ENCODE measurements at places on chromosomes 1 and 21. TPM values are rescaled to one million over a fixed set of nuclear protein-coding genes. Genes with fewer than 3 reads are reported as not detected.

PLD5 gene
- total RNA-seq = not detected

USH2A gene
- total RNA-seq = not detected

DNA sequence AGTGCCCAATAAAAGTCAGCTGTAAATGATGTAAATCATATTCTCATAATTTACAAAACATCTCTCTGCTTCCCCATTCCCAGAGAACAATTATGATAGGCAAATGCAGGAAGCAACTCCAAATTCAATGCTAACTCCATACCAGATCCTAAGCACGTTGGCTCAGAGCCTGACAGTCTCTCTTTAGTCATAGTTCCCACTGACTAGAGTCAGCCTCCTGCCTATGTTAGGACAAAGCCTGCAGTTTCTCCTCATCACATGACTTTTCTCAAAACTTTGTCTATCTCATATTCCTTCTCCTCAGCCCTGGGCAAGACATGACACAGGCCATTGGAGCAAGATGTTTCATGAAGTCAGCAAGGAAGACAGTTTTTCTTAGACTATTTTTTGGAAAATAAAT lies 101.5 kb upstream of the COL24A1 start:
- H3K36me3 ChIP-seq = no peaks in the 10 kb centered on the region
- DNase-seq = no peak
- no peak overlapping the region for H3K27ac ChIP-seq
- no peak overlapping the region for H3K4me3 ChIP-seq

DNA sequence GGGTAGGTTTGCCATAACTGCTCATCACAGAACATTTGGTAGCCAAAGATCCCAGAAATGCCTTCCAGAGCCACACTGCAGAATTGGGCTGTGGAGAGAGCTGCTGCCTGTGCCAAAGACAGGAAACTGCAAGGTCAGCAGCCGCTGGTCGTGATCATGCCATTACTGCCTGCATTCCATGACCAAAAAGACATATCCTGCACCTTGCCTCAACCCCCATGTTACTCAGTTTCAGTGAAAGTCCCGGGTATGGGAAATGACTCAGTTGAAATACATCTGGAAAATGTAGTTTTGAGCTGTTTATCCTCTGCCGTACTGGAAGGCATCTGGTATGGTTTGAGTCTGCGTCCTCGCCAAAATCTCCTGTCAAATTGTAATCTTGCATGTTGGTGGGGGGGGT lies 161.7 kb downstream of the FCRL5 start:
- peaks cover 21% of the 10 kb centered on the region for H3K4me1 ChIP-seq
- H3K4me3 ChIP-seq = no peak overlapping the region
- H3K27ac ChIP-seq = peak overlapping the region; percentile 84
- DNase-seq = peak; percentile 88

ATP6V1G3 gene
- total RNA-seq = not detected

GABRD gene
- total RNA-seq = not detected

HSPG2 gene
- total RNA-seq = 3,960 TPM

DNA sequence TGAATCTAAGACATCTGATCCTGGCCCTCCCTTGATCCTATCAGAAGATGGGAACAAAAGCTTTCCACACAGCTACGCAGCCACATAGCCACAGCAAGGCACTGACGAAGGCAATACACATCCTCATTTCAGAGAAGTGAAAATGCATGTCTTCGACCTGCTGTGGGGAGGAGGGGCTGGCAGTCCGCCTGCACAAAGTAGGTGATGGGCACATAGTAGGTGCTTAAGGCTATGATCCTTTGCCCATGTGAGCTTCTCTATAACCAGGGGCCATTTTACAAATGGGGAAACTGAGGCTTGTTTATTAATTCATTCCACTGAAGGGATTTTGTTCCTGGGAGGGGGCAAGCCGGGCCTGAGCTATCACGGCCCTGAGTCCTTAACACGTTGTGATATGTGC lies 94.2 kb downstream of the PAX7 start:
- H3K4me3 ChIP-seq = no peak overlapping the region
- no peak overlapping the region for H3K27ac ChIP-seq
- H3K27me3 ChIP-seq = no peaks in the 10 kb centered on the region
- DNase-seq = no peak

SYT2 gene
- total RNA-seq = not detected

C1orf141 gene
- not detected for total RNA-seq

- H3K4me1 ChIP-seq = no peaks in the 10 kb centered on the region
- peaks cover 3% of the 10 kb centered on the region for H3K27me3 ChIP-seq
- H3K36me3 ChIP-seq = no peaks in the 10 kb centered on the region
- H3K4me3 ChIP-seq = no peak overlapping the region
- no peak for DNase-seq
- no peak overlapping the region for H3K27ac ChIP-seq
These were observed 54.4 kb upstream of the TINAGL1 start for GRCh38 chr1:31521761-31522555.

- no peak for DNase-seq
- H3K27me3 ChIP-seq = no peaks in the 10 kb centered on the region
- H3K36me3 ChIP-seq = no peaks in the 10 kb centered on the region
- H3K4me3 ChIP-seq = no peak overlapping the region
- no peak overlapping the region for H3K27ac ChIP-seq
- H3K4me1 ChIP-seq = peaks cover 25% of the 10 kb centered on the region
These were observed 135.0 kb downstream of the FOXD2 start for GRCh38 chr1:47572731-47573430.

DNA sequence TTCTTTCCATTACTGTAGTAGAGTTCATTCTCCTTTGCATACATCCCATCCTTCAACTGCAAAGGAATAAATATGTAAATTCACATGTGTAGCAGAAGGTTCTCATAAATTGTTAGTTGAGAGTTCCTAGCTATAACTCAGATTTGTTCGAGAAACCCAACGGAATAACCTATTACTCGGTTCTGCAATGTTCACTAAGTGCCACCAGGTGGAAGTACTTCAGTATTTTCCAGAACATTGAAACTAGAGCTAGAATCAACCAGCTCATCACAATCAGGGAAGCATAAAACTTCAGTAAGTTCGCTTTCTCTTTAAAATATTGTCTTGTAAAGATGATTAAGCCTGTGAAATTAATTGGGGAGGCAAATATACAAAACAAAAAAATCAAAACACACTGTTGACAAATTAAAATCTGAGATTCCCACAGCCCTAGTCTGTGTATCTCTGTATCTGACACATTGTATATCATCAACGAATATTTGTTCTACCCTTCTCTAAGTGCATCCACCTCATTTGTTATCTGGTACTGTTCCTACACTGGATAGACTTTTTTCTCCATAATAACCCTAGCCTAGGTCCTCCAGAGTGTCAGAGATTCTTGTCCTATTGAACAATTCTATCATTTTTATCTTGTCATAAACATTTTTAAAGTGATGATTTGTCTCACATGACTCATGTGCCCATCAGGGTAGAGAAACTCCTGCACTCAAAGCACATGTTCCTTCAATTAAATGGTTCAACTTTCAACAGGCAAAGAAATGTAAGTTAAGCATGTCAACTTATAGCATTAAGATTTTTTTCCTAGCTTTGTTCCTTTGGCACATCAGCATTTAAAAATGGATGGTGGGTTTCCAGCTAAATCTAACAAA lies 31.9 kb downstream of the MROH9 start:
- no peak overlapping the region for H3K4me3 ChIP-seq
- H3K27me3 ChIP-seq = peaks cover 2% of the 10 kb centered on the region
- peak; percentile 45 for DNase-seq
- H3K36me3 ChIP-seq = no peaks in the 10 kb centered on the region
- H3K4me1 ChIP-seq = no peaks in the 10 kb centered on the region
- no peak overlapping the region for H3K27ac ChIP-seq

- no peak for DNase-seq
- H3K4me1 ChIP-seq = peaks cover 6% of the 10 kb centered on the region
- H3K27ac ChIP-seq = no peak overlapping the region
- H3K36me3 ChIP-seq = no peaks in the 10 kb centered on the region
- H3K4me3 ChIP-seq = no peak overlapping the region
These were observed 60.8 kb upstream of the RALGPS2 start for GRCh38 chr1:178664278-178664677.

- peaks cover 16% of the 10 kb centered on the region for H3K4me1 ChIP-seq
- no peaks in the 10 kb centered on the region for H3K27me3 ChIP-seq
- H3K36me3 ChIP-seq = peaks cover 2% of the 10 kb centered on the region
- DNase-seq = no peak
- H3K4me3 ChIP-seq = no peak overlapping the region
These were observed 2.2 kb downstream of the MIB2 start for GRCh38 chr1:1617516-1617915.
